ENCODE measurements at places on chromosomes 3 and 15. TPM values are rescaled to one million over a fixed set of nuclear protein-coding genes. Genes with fewer than 3 reads are reported as not detected.
A peak's percentile ranks its signal among the peaks of the same experiment; 100 is the strongest.

GRCh38 chr15:78421238-78421965 is 16.6 kb upstream of the IREB2 start:
- H3K27ac ChIP-seq, result no peak overlapping the region
- H3K36me3 ChIP-seq, result no peaks in the 10 kb centered on the region

GRCh38 chr15:100642213-100642949 is 40.0 kb downstream of the ASB7 start:
- no peaks in the 10 kb centered on the region for H3K27me3 ChIP-seq
- peaks cover 5% of the 10 kb centered on the region for H3K4me1 ChIP-seq
- no peak overlapping the region for H3K4me3 ChIP-seq
- peak; percentile 35 for DNase-seq
- no peak overlapping the region for H3K27ac ChIP-seq

GRCh38 chr15:82301296-82302016 is 38.8 kb downstream of the SAXO2 start:
- H3K4me1 ChIP-seq, result no peaks in the 10 kb centered on the region
- no peaks in the 10 kb centered on the region for H3K36me3 ChIP-seq
- no peaks in the 10 kb centered on the region for H3K27me3 ChIP-seq
- DNase-seq, result no peak

DNA sequence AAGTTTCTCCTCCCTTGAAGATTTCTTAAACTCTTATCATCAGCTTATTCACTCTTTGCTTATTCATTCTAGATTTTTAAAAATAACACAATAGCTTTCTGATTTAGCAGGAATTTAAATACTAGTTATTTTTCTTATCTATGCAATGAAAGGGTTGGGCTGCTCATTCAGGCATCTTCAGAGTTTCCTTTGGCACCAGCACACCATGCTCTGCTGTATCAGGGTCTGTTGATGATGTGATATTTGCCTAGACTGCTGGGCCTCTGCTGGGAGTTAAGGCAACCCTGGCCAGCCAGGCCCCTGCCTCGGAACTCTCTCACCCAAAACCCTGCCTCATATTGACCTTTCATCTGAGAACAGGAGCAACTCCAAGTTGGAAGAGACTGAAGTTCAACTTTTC is 35.0 kb downstream of the DRD3 start:
- peak; percentile 24 for DNase-seq
- no peaks in the 10 kb centered on the region for H3K27me3 ChIP-seq
- no peaks in the 10 kb centered on the region for H3K36me3 ChIP-seq
- H3K4me1 ChIP-seq, result no peaks in the 10 kb centered on the region
- H3K27ac ChIP-seq, result no peak overlapping the region

The SCAANT1 gene
- not detected for total RNA-seq

The TTLL13 gene
- total RNA-seq, result 0.21 TPM

Data from cardiac muscle cell (in vitro differentiated cells and primary cell).